ENCODE measurements at places on chromosomes 3 and 15.

DNA sequence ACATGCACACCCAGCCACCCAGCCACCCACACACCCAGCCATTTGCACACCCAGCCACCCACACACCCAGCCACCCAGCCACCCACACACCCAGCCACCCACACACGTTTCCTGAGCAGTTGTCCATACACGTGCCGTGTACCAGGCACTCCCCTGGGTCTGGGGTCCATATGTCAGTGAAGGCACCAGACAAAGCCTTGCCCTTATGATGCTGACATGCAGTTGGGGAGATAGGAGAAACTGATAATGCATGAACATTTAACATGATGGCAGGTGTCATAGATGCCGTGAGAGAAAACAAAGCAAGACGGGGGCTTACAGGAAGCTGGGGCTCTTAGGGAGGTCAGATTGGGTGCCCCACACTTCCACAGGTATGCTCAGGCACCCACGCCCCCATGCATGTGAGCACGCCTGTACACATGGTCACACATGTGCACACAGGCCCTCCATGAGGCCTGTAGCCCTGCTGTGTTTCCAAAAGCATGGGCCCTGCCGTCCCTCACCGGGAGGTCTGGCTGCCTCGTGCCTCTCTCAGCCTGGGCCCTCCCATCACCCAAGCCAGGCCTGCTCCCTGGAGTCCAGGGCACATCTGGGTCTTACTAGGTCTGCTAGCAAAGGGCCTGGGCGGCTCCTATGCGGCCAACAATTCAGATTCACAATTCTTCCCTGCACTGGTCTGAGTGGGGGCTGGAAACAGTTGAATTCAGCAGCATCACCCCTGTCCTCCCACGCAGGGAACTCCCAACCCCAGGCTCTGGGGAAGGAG, 3.6 kb upstream of the DNAJB8 start:
- DNase-seq = no peak

DNA sequence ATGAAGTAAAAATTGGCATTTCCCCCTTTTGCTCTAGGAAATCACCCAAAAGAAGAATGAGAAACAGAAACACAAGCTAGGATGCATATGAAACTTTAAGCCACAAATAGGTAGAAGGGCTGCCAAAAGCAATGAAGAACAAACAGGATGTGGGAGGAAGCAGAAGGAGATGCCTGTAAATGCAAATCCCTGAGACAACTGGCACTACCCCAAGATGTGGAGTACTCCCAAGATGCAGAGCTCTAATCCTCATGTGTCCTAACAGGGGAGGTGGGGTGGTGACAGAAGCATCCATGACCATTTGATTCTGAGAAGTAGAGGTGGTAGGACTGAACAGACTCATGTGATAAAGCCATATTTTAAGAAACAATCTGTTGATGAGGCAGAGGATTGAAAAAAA, 31.9 kb upstream of the ZNF280D start:
- peak; percentile 82 for DNase-seq

DNA sequence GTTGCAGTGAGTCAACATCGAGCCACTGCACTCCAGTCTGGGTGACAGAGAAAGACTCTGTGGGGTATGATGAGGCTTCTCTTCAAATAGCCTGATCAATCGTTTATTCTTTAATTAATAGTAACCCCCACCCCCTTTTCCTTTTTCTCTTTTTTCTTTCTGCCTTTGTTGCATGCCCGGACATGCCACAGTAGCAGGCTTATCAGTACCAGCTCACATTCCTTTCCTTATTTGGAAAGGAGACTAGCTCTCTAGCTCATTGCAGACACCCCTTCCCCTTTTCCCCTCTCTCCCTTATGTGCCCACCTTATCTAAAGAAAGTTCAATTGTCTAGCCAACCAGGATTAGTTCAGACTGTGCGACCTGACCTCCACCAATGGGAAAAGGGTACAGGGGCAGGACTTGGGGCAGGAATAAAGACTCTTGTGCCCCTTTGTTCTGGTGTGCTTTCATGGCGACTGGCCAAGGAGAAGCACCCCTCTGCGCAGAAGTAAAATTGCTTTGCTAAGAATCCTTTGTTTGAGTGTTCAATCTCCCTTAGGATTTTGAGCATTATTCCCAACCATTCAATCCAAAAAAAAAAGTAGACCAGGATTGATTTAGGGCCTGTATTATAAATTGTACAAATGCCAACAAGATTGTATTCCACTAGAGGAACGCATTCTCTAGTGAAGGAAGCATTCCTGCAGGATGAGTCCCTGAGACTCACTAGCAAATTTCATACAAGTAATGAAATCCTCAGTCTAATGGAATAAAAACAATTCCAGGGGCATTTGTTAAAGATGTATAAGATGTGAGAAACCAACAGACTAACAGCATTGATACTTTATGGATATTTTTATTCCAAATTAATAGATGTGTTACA, 95.8 kb upstream of the SNRPN start:
- peak; percentile 50 for DNase-seq

DNA sequence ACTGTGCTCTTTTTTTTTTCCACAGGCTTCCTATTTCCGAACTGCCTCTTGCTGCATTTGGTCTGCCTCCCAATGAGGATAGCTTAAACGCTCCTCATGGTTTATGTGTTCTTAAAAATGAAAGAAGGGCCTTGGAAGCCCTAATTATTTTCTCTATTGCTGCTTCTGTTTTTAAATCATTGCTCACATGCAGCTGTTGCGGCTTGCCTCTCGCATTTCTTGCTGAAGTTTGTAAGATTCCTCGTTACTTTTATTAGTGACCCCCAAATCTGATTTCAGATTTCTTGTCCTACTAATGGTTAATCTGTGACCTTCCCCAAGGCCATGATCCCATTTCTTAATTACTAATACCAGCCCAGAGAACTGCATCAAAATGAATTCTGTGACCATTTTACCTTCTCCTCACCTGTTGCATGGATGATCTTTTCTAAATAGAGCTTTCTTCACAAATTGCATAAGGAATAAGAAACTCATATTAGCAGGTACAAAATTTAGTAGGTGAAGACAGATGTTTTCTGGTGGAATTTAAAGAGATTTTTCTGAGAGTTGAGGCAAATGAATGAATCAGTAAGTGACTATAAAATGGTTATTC, 1.8 kb downstream of the UBE2E1 start:
- no peak for DNase-seq

GRCh38 chr3:81684751-81685395, 76.6 kb downstream of the GBE1 start:
- DNase-seq = peak; percentile 60

- peak; percentile 55 for DNase-seq
Measured at GRCh38 chr3:132569580-132569979, 27.5 kb upstream of the ACKR4 start.

DNA sequence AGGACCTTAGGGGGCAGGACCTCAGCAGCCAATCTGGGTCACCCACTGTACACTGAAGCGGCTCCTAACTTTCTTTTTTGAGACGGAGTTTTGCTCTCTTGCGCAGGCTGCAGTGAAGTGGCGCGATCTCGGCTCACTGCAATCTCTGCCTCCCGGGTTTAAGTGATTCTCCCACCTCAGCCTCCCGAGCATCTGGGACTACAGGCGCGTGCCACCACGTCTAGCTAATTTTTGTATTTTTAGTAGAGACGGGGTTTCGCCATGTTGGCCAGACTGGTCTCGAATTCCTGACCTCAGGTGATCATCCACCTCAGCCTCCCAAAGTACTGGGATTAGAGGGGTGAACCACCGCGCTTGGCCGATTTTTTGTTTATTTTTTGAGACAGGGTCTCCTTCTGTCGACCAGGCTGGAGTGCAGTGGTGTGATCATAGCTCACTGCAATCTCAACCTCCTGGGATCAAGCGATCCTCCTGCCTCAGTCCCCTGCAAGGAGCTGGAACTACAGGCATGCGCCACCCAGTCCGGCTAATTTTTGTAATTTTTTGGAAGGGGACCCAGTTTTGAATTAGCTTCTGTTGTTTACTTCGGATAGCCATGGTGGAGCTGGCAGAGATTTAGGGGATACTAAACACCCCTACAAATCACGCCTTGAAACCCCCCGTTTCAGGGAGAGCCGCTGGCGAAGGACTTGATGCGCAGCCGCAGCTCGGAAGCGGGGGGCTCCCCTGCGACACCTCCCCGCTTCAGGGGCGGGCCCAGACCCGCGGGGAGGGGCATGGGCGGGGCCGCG, 1.5 kb upstream of the CLK3 start:
- DNase-seq = no peak

GRCh38 chr3:193905541-193906396, 230.2 kb upstream of the HES1 start:
- peak; percentile 13 for DNase-seq

GRCh38 chr15:38882221-38882620, 317.6 kb upstream of the RASGRP1 start:
- no peak for DNase-seq

Data from fibroblast of skin of right quadriceps (primary cell).